IPS DF 19.7 (cell line): ENCODE measurements at places on chromosomes 2 and 18.

GRCh38 chr2:30305235-30305634, 73.9 kb downstream of the LBH start:
- no peak for DNase-seq

GRCh38 chr2:148493822-148494563, 150.6 kb upstream of the EPC2 start:
- DNase-seq, result no peak

DNA sequence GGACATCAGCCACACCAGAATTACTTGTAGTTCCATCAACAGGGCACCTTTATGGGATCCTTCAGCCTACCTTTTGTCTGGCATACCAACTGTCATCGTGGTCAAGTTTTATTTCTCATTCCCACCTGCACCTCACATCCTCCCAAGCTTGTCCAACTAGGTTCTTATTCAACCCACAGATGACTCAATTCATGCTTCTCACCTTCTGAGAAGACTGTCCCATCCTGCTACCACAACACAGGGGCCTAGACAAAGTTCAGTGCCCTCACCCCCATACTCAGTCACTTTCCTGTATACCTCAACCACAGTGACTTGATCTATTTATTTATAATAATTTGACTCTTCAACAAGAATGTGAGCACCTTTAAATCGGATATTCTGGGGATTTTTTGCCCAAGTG, 114.4 kb upstream of the ACVR1C start:
- DNase-seq, result no peak

DNA sequence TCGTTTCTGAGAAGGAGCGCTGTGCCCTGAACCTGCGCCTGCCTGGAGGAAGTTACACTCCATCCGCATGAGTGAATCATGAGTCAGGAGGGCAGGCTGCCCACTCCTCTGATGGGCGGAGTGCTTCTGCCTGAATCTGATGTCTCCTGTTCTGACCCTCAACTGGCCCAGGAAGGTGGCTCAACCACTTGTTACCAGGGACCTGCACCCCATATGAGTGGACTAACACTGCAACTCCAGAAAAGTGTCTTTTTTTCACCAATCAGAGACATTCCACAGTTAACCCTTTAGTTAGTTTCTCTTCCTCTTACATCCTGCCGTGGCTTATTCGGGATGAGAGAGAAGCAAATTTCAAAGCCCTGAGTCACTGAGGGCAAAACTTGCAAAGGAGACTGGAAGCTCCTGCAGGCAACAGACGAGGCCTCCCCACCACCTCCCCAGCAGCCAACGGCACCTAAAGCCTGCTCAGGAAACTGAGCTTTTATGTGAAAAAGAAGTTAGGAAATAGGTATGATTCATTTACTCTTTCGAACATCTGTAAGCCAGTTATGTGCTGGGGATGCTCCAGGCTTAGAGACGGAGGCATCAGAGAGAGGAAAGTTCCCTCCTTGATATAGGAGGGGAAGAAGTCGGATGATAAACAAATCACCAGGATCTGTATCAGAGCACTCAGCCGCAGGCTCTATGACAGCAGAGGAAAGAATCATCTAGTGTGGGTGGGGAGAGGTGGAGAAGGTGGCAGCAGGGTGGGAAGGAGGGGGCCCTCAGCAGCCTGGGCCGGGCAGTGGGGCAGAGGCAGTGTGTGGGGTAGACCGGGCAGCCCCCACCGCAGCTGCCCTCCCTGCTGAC, 30.9 kb downstream of the MBP start:
- peak; percentile 68 for DNase-seq

DNA sequence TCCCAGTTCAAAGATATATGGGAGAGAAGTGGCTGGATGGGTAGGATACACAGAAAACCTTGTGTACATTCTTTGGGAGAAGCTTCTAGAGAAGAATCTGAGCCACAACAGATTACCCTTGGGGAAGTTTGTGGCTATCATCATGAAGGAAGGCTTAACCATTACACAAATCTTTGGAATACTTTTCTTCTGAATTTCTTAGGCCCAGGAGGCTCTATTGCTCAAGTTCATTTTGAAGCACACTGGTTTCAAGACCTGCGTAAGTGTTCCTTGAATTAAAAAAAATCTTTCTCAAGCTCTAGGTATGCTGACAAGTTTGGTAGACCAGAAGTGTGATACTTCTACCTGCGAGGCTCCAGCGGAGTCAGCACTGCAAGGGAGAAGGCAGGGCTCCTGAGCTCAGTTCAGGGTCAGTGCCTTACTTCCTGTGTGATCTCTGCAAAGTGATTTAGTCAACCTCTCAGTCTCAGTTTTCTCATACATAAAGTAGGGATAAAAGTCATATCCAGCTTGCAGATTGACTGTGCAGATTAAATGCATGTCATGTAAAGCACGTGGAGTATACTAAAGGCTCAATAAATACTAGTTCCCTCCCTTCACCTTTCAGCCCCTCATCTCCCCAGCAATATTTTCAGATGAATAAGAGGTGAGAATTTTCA, 438.6 kb downstream of the DLGAP1 start:
- no peak for DNase-seq

- no peak for DNase-seq
These were observed 23.8 kb upstream of the ODC1 start for GRCh38 chr2:10471955-10472354.

- DNase-seq, result no peak
These were observed 189.9 kb upstream of the NDUFV2 start for GRCh38 chr18:8912348-8913326.

GRCh38 chr2:240508832-240509545, 48.8 kb downstream of the ANKMY1 start:
- no peak for DNase-seq
